Stimulated activated CD4-positive, alpha-beta T cell treated with anti-CD3 and anti-CD28 coated beads, Interleukin-15, amount 100 ng/mL, for 48 hours (primary cell): ENCODE measurements at places on chromosomes 3 and 15.

GRCh38 chr15:52734329-52734728 is 55.1 kb upstream of the ATOSA start:
- no peak for DNase-seq

DNA sequence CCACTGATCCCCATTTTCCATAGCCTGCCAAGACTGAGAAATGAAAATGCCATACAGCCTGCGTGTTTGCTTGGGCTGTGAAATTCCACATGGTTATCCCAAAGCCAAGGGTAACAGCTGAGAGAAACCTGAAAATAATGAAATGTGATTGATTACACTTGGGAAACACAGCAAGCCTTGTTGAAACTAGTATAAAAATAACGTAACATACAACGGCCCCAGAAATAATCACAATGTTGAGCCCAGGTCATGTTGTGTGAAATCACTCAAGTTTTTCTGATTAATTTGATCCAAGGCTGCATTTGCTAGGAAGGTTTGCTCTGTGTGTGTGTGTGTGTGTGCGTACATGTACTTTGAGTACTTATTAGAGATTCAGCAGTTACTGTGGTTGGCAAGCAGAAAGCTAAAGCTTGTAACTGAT is 269.0 kb downstream of the OXSM start:
- DNase-seq, result no peak

- DNase-seq, result no peak
These were observed 818.8 kb upstream of the NR2F2 start for GRCh38 chr15:95511671-95512070.

GRCh38 chr3:107739227-107739626 is 216.5 kb downstream of the BBX start:
- DNase-seq, result no peak

DNA sequence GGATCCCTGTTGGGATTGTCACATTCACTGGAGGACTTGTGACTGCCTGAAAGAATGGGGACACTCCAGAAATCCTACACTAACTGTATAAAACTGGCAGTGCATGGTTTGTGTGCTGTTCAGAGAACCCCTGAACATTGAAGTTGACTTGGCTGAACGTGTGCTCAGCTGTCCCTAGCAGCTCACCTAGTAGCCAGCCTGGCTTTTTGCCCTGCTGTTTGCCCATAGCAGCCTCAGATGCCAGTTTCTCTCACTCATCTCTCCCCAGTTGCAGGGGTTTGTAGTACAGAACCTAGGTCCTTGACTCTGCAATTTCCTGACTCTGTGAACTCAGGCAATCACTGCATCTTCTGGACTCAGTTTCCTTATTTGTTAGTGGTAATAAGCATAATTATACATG is 63.0 kb downstream of the KCNAB1 start:
- no peak for DNase-seq

DNA sequence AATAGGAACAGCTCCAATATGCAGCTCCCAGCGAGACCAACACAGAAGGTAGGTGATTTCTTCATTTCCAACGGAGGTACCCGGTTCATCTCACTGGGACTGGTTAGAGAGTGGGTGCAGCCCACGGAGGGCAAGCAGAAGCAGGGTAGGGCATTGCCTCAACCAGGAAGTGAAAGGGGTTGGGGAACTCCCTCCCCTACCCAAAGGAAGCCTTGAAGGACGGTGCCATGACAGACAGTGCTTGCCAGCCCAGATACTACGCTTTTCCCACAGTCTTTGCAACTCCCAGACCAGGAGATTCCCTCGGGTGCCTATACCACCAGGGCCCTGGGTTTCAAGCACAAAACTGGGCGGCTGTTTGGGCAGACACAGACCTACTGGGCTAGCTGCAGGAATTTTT is 576.9 kb upstream of the NECTIN3 start:
- DNase-seq, result no peak
